ENCODE measurements at places on chromosomes 7 and 10.
A peak's percentile ranks its signal among the peaks of the same experiment; 100 is the strongest.

- DNase-seq: no peak
These were observed 20.4 kb upstream of the LFNG start for GRCh38 chr7:2499181-2499580.

DNA sequence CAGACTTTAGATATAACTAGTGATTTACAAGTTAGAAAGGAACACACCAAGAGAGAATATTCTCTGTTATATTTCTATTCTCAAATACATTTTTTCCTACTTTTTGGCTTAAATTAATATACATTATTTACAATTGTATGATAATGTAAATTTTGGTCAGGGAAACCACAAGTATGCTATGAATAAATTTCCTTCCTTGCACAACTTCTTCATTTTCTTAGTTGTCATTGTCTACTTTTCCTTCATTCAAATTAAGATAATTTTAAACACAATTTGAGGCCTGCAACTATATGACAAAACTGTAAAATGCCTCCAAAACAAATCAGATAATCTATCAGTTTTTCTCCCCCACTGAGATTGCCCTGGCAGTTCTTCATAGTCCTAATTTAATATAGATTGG, 131.3 kb downstream of the CDK14 start:
- DNase-seq: no peak

- DNase-seq: no peak
These were observed 674 bp upstream of the FRA10AC1 start for GRCh38 chr10:93703066-93703465.

- DNase-seq: no peak
These were observed 4.4 kb downstream of the UBE2H start for GRCh38 chr7:129948338-129948737.

- DNase-seq: no peak
These were observed 1.1 kb upstream of the ADRA2A start for GRCh38 chr10:111075577-111076185.

DNA sequence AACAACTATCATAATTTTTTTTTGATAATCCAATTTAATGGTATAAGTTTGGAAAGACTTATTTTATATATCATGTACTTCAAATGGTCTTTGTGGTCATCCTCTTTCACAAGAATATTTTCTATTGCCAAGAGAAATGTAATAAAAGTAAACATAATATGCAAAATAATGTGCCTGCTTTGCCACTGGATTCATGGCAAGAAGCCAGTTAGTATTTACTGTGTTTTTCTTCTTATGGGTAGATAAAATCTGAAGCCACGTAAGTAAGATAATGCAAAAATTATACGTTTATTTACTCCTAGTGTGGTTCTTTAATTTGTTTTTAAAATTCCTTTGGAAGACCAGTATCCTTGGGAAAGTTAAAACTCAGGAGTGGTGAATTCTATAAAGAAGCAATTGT, 258.5 kb downstream of the ARL4A start:
- DNase-seq: no peak

GRCh38 chr7:132872034-132872433, 209.9 kb downstream of the CHCHD3 start:
- no peak for DNase-seq

GRCh38 chr7:4073750-4074149, 608.3 kb upstream of the FOXK1 start:
- DNase-seq: no peak

- no peak for DNase-seq
These were observed 87.5 kb downstream of the GSAP start for GRCh38 chr7:77328669-77329068.

DNA sequence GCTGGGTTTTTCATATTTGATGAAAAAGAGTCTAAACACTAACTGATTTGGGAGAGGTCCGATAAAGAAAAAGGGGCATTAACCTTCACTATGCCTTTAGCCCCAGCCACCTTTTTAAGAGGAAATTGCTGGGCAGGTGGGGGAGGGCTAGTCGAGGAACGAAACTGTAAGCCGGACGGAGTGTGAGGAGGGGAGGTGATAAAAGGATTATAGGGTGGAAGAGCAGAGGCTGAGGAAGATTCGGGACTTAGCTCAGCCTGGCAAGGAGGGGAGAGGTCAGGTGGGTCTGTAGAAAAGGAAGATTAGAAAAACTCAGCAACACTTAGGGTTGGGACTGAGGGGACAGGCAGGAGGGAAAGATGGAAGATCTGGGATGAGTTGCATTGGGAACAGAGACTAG, 77.0 kb downstream of the TSPAN12 start:
- no peak for DNase-seq

DNA sequence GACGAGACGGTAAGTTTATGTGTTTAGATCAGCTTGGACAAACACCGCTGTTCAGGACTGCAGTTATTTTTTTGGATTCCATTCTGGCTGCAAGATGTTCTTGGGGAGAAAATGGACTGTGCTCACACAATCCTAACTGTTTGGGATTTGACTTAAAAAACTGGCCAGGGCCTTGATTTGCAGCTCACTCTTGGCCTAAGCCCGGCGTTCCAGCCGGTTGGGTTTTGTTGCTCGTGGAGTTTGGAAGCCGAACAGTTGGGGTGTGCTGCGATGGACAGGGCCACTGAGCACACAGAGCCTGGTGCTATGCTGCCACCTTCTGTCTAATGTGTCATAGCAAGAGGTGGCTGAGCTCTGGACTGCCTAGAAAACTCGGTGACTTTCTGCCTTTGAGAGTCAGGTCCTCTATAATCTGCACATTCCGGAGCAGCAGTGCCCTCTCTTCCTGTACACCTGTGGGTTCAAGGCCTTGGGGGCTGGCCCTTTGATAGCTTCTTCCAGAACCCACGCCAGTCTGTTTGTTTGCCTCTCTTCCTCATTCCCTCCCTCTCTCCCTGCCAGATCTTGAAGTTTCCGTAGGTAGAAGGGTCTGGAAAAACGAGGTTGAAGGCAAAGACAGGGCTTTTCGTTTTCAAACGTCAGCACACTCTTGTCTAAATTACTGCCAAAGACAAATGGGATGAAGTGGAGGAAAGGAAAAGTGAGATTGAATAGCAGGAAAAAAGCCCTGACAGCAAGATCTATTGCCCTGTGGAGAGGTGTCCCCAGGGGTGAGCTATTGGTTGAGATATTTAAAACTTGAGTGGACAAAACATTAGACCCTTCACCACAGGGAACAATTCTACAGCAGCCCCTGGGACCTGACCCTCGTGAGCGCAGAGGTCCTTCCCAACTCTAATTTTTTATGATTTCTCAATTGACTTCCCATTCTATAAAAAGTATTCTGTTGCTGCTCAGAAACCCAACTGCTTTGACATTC, 167.5 kb upstream of the HABP2 start:
- DNase-seq: peak; percentile 14

GRCh38 chr10:79098596-79099015, 29.8 kb downstream of the ZMIZ1 start:
- DNase-seq: no peak

- DNase-seq: no peak
These were observed 305.0 kb upstream of the ZNF32 start for GRCh38 chr10:43953672-43954071.

GRCh38 chr7:8213381-8213780, 48.6 kb downstream of the ICA1 start:
- DNase-seq: no peak

DNA sequence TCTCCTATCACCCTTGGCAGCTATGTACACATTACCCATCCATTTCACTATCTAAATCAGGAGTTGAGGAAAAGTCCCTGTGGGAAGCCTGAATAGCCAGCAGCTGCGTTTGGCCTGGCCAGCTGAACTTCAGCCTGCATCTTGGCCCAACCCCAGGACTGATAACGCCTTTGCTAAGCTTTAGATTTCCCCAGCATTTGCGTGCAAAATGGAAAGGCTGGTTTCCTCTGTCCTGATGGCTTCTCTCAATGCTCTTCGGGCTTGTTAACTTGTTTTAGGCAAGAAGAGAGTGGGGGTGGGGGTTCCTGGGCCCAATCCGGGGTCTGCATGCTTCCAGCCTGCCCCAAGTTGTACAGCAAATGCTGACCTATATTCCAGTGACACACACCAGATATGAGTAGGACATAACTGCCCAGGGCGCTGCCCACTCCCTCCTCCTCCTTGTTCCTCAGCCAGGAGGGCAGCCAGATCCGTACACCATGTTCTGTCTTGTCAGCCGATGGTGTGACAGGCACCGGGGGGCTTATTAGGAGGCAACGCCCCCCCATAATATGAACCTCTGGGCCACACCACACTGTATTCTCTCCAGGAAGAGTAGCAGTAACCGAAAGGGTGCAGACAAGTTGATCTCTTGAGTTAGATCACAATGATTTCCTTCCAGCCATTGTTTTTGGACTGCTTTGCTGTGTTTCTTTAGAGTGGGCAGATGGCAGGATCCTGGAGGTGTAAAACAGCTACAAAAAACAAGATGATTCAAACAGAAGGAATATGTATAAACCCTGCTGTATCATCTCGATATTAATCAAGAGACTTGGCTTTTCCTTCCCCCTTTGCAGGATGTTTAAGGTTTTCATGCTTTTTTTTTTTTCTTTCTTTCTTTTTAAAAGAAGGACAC, 339.0 kb downstream of the RNLS start:
- DNase-seq: no peak

DNA sequence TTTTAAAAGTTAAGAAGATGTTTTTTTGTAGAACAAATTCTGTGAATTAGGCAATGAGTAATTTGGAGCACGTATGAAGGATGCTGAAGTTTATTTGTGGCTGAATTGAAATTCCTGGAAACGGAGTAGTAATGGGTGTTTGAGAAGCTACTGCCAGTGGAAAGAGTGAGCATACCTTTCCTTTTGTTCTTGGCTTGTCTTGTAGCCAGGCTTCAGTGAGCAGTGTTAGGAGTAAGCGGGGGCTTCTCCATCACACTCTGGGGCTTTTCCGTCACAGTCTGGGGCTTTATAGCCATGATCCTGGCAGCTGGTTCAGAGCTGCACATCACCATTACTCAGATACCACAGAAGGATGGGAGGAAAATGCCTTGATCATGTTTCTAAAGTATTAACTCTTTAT, 32.3 kb downstream of the GARS1 start:
- no peak for DNase-seq

DNA sequence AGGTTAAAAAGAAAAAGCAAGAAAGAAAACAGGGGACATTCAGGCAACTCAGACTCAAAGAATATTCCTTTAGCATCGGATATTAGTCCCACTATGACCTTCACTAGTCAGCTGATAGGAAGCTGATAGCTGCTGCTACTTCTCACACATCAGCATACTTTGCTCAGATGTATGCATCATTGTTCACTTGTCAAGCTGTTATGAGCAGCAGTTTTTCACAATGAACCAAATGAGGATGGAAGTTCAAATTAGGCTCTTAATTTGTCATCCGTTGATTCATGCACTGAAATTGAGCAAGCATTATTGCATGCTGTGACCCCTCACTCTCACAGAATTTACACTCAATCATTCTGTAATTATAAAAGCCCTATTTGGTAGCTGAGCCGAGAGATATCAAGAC, 257.7 kb downstream of the SNX13 start:
- DNase-seq: no peak

- no peak for DNase-seq
These were observed 126.7 kb upstream of the CXCL12 start for GRCh38 chr10:44511601-44512000.

- no peak for DNase-seq
These were observed 71.2 kb upstream of the DUSP5 start for GRCh38 chr10:110426294-110427181.

- no peak for DNase-seq
These were observed 164.4 kb downstream of the SH2D4B start for GRCh38 chr10:80702143-80702542.

- no peak for DNase-seq
These were observed 4.6 kb upstream of the MDFIC start for GRCh38 chr7:114917211-114917839.

DNA sequence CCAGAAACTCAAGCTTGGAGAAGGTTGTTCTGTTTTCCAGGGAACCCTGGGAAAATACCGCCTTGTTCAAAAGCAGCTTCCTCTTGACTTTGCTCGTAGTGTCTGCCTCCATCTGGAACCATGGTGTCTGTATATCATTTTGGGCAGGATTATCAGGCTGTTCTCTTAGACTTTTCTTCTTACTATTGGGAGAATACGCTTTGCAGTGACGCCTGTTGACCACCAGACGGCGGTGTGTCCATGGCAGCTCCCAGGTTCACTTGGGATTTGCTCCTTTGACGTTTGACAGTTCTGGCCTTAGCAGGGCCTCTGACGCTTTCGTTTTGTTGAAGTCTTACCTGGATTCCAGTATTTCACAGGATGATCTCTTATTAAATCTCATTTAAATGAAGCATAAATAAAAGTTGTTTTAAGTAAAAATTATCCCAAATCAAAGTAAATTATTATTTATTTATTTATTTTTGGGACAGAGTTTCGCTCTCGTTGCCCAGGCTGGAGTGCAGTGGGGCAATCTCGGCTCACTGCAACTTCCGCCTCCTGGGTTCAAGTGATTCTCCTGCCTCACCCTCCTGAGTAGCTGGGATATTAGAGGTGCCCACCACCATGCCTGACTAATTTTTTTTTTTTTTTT, 41.8 kb upstream of the GJD4 start:
- no peak for DNase-seq

DNA sequence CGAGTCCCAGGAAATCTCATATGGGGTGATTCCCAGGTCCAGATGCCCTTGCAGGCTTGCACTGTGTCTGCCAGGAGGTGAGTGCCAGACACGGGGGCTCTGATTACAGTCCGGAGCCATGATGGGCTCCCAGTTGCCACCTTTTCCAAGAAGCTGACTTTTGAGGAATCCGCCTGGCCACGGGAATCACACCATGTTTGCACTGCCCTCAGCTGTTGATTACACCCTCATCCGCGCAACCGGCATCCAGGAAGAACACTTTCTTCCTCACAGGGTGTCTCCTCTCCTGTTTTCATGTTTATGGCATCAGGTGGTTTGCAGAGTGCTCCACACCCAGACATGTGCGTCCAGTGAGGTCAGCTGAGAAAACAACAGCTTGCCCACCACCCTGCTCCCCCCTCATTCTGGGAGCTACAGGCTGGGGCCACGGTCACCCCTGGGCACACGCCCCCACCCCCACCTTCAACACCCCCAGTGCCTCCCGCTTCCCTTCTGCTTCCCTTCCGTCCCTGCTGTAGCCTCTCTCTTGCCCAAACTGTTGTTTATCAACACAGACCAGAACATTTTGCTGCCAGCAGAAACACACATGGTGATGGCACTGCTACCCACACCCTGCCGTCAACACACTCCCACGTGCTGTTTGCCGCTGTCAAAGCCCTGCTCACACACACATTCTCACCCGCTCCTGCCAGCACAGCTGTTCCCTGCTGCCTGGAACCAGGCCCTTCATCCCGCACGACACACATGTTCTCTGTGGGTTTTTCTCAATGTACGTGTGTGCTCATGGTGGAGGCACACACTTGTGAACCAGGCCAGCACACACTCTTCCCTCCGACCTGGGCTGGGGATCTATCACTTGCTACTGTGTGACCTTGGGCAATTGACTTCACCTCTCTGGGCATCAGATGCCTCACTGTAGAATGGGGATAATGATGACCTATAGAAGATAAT, 35.8 kb downstream of the DDIT4 start:
- DNase-seq: no peak

All from stimulated activated CD4-positive, alpha-beta T cell treated with anti-CD3 and anti-CD28 coated beads, TNF-alpha, amount 100 ng/mL, for 1 hour (primary cell).